ENCODE measurements at places on chromosomes 1 and 21.

- no peak for DNase-seq
Measured at GRCh38 chr1:170445096-170445495, 86.9 kb upstream of the GORAB start.

- no peak for DNase-seq
Measured at GRCh38 chr1:221718381-221719277, 23.3 kb downstream of the DUSP10 start.

DNA sequence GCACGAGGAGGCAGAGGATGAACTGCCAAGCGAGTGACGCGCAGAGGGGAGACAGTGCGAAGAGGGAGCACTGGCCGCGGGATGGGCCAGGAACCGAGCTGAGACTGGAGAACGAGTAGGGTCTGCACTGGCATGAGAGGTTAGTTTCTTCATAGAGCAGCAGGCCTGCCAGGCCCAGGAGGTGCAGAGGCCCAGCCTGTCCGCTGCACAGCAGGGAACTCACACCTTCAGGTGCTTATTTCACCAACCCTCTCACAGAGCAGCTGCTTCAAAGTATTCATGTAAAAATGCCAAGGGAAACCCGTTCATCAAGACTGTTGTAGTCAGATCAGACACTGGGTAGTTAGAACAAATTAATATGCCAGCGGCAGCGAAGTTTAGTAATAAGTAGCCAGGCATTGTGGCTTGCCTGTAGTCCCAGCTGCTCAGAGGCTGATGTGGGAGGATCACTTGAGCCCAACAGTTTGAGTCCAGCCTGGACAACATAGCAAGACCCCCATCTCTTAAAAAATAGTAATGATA is 144.5 kb downstream of the SLC45A1 start:
- DNase-seq, result no peak

DNA sequence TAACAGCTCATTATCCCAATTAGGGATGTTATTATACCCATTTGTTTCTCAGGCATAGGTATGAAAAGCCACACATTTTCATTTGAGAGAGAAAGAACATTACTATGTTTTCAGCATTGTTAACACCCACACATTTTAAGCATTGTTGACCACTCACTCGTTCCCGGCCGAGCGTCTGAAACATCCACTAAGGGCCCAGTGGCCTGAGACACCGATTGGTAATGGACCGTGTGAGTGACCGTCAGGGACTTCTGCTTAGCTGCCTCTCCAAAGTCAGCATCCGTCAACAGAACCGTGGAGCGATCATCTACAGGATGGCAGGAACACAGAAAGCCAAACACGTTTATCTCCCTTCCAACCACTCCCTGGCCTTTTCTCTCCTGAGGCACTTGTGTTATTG is 184.6 kb downstream of the PCP4 start:
- DNase-seq, result no peak

- no peak for DNase-seq
Measured at GRCh38 chr21:42735944-42736343, 82.5 kb downstream of the PDE9A start.

DNA sequence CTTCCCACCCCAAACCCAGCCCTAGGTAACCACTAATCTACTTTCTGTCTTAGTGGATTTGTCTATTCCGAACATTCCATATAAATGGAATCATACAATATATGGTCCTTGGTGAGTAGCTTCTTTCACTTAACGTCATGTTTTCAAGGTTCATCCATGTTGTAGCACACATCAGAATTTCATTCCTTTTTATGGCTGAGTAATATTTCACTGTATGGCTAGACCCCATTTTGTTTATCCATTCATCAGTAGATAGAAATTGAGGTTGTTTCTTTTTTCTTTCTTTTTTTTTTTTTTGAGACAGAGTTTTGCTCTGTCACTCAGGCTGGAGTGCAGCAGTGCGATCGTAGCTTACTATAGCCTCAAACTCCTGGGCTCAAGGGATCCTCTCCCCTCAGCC is 3.2 kb downstream of the SPATA21 start:
- no peak for DNase-seq

DNA sequence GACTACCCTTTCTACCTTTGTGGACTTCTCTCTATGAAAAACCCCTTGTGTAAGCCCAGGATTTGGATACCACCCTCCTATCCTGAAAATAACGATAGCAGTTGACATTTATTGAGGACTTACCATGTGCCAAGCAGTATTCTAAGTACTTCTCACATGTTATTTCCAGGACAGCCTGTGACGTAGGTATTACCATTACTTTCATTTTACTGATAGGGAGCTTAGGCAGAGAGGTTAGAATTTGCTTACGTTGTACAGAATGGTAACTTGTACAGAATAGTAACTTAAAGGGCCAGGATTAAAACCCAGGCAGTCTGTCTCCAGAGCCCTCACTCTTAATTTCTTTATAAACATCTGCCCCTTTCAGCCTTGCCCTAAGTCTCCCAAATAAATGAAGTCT is 138.3 kb downstream of the NTMT2 start:
- DNase-seq, result no peak

Measured in stimulated activated CD8-positive, alpha-beta memory T cell treated with anti-CD3 and anti-CD28 coated beads, Interleukin-7, amount 100 ng/mL, for 1 hour (primary cell).